Esophagus muscularis mucosa (tissue), 4 donors: ENCODE measurements at places on chromosomes 2 and 18. TPM values are rescaled to one million over a fixed set of nuclear protein-coding genes. Genes with fewer than 3 reads are reported as not detected.

The TRIM43 gene
- total RNA-seq = not detected

The LYPD1 gene
- 0.66 TPM for total RNA-seq

The PLEKHH2 gene
- 32.4 TPM for total RNA-seq

The HPCAL1 gene
- total RNA-seq = 46.6 TPM

DNA sequence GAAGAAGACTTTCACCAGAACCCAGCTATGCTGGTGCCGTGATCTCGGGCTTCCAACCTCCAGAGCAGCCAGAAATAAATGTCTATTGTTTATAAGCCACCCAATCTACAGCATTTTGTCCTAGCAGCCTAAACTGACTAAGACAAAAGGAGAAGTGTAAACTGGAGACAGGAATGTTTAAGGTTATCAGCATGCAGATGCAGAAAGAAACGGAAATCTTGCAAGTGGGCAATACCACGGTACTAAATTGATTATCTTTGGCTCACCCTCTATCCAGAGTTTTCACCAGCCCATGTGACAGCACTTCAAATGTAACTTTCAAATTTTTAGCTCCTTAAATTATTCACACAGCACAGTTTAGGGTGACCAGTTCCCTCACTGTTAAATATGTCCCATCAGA lies 5.7 kb upstream of the CAPN14 start:
- H3K36me3 ChIP-seq = no peaks in the 10 kb centered on the region
- DNase-seq = no peak
- H3K27ac ChIP-seq = no peak overlapping the region
- no peaks in the 10 kb centered on the region for H3K4me1 ChIP-seq
- no peak overlapping the region for H3K4me3 ChIP-seq
